ENCODE measurements at places on chromosomes 4 and X.

GRCh38 chr4:87118826-87119225, 101.6 kb downstream of the KLHL8 start:
- peaks cover 43% of the 10 kb centered on the region for H3K36me3 ChIP-seq
- no peak overlapping the region for H3K4me3 ChIP-seq

- H3K27ac ChIP-seq, result peak overlapping the region; percentile 77
- no peak for DNase-seq
- no peak overlapping the region for H3K4me3 ChIP-seq
- H3K36me3 ChIP-seq, result no peaks in the 10 kb centered on the region
Measured at GRCh38 chrX:41384051-41384705, 50.2 kb downstream of the DDX3X start.

DNA sequence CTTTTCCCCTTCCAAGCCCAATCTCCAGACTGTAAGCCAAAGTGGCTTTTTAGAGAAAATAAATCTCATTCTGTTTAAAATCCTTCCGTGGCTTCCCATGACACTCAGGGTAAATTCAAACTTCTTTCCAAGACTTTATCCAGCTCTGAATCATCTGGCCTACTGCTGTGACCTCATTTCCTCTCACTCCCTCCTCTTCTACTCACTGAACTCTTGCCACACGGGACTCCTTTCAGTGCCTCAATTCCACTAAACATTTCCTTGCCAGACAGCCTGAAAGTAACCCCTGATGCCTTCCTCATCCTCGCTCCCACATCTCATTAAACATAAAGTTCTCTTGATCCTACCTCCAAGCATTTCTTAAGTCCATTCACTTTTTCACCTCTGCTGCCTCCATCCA, 27.8 kb upstream of the RNF128 start:
- H3K27me3 ChIP-seq, result no peaks in the 10 kb centered on the region
- DNase-seq, result no peak
- no peaks in the 10 kb centered on the region for H3K36me3 ChIP-seq
- no peak overlapping the region for H3K27ac ChIP-seq
- no peaks in the 10 kb centered on the region for H3K4me1 ChIP-seq

DNA sequence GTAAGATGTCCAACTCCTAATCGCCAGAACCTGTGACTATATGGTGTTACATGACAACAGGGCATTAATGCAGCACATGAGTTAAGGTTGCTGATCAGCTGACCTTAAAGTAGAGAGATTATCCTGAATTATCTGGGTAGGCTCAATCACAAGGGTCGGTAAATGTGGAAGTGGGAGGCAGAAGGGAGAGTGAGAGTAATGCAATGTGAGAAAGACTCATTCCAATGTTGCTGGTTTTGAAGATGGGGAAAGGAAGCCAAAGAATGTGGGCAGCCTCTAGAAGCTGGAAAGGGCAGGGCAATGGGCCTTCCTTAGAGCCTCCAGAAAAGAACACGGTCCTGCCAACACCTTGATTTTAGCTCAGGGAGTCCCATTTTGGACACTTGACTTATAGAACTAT, 67.4 kb downstream of the STX18 start:
- H3K4me3 ChIP-seq, result no peak overlapping the region
- no peaks in the 10 kb centered on the region for H3K27me3 ChIP-seq
- DNase-seq, result no peak

- peaks cover 8% of the 10 kb centered on the region for H3K27me3 ChIP-seq
- no peaks in the 10 kb centered on the region for H3K4me1 ChIP-seq
- no peaks in the 10 kb centered on the region for H3K36me3 ChIP-seq
- H3K27ac ChIP-seq, result no peak overlapping the region
- no peak for DNase-seq
Measured at GRCh38 chrX:139691843-139692505, 16.0 kb downstream of the MCF2 start.

- DNase-seq, result no peak
- H3K27me3 ChIP-seq, result no peaks in the 10 kb centered on the region
- no peaks in the 10 kb centered on the region for H3K4me1 ChIP-seq
- no peaks in the 10 kb centered on the region for H3K36me3 ChIP-seq
Measured at GRCh38 chr4:40438384-40439026, 103.4 kb downstream of the CHRNA9 start.

- H3K27me3 ChIP-seq, result no peaks in the 10 kb centered on the region
- H3K4me3 ChIP-seq, result no peak overlapping the region
- H3K4me1 ChIP-seq, result no peaks in the 10 kb centered on the region
- peaks cover 3% of the 10 kb centered on the region for H3K36me3 ChIP-seq
- no peak overlapping the region for H3K27ac ChIP-seq
Measured at GRCh38 chr4:165331823-165332222, 4.4 kb downstream of the MSMO1 start.

DNA sequence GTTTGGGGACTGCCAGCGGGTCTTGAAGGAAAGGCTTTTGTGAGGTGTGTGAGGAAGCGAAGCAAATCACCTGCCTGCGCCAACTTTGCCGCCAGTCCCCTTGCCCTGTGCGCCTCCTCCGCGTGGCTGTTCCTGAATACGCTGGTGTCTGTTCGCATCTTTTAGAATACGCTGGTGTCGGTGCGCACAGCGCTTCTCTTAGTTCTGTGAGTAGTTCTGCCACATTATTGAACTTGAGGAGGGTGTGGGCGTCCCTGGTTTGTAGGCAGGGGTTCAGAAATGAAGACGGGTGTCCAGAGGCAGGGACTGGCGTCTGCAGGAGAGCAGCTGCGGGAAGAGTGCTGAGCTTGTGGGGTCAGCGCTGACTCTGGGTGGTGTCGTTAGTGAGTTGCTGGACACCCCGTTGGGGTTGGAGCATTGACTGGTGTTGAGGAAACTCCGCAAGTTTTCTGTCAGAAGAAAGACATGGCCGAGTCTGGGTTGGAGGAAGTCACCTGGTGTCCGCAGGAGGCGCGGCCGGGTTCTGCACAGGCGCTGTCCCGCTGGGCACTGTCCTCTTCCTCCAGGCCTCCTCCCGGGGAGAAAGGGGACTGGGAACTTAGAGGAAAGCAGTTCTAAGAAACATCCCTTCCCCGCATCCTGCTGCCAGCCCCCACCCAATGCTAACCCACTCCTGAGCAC, 930 bp downstream of the ZNF718 start:
- peak overlapping the region; percentile 90 for H3K4me3 ChIP-seq
- peaks cover 35% of the 10 kb centered on the region for H3K36me3 ChIP-seq
- no peaks in the 10 kb centered on the region for H3K27me3 ChIP-seq
